ENCODE measurements at places on chromosomes 2 and 18.
A peak's percentile ranks its signal among the peaks of the same experiment; 100 is the strongest.

DNA sequence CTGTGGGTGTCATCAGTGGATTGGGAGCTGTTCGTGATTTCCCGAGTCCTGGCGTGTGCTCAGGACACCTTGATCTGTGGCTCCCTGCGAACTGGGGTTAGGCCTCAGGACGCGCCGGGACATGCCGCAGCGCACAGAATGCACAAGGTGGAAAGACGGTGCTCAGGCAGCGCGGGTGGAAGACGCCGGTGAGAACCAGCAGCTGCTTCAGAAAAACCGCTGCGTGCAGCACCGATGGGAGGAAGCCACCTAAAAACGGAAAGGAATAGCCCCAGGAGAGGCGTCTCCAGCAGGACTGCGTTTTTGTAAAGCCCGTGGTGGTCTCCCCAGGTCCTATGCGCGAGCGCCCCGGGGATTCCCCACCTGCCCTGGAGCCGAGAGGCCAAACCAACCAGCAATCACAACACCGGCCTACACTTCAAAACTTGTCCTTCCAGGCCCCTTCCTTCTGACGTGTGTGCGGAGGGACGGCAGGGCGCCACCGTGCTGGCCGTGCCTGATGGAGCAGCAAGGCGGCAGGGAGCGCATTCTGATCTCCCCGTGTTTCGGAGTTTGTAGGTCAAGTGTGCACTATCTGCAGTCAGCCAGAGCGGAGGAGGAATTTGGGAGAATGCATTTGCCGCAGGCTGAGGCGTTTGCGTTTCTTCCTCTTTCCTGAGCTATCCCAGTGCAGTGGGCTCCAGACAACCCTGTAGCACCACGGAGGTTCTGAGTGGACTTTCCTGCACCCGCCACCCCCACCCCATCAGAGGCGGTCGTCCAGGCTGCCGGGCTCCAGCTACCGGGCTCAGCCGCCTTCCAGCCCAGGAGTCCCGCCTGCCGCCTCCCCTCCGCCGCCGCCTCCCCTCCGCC lies 32.2 kb downstream of the RTP5 start:
- DNase-seq: no peak

DNA sequence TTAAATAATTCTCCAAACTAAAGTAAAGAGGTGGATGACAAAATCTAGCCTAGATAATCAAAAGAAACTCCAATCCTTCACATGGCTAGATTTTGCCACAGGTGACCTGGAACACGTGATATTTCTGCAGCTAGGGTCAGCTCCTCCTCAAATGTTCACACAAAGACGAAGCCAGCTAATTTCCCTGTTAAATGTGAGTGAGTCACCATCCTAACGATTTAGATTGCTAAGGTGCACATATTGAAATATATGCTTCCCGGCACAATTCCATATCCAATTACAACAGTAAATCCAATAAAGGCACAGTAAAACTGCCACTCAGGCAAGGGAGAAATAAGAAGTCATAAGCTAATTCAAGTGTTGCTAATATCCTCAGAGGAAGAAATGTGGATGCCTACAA lies 28.7 kb downstream of the IKZF2 start:
- no peak for DNase-seq

DNA sequence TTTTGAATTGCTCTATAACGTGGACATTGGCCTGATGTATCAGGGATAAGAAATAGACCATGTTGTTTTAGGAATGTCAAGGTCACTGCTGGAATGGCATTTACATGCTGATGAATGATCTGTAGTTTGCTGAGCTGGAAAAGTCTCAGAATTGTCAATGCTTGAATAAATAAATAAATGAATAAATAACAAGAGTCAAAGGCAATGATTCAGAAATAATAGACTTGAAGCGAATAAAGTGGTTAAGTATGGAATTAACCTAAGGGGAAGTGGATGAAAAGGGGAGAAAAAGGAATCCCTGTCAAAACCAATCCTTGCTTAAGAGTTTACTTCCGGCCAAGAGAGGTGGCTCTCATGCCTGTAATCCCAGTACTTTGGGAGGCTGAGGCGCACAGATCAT lies 1620.0 kb downstream of the SUCLG1 start:
- DNase-seq: no peak

GRCh38 chr2:85215081-85215447 lies 81.9 kb downstream of the TCF7L1 start:
- DNase-seq: no peak

GRCh38 chr2:31888550-31888949 lies 122.3 kb downstream of the MEMO1 start:
- no peak for DNase-seq

DNA sequence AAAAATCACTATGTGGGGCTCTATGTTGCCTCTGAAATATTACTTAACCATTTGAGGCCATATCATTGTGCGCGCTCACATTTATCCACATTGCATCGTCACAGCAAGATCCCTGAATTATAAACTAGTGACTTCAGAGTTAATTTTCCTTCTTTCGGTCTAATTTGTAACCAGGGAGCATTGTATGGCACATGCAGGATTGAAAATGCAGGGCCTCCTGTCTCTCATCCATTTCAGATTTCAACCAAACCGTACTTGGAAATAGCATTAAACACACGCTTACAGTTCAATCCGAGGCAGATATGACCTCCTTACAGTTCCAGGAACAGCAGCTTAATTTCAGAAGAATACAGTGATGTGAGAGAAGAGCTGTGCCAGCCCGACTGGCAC lies 532 bp downstream of the MYOM1 start:
- DNase-seq: no peak

GRCh38 chr2:105545730-105546627 lies 147.1 kb upstream of the FHL2 start:
- DNase-seq: peak; percentile 50

DNA sequence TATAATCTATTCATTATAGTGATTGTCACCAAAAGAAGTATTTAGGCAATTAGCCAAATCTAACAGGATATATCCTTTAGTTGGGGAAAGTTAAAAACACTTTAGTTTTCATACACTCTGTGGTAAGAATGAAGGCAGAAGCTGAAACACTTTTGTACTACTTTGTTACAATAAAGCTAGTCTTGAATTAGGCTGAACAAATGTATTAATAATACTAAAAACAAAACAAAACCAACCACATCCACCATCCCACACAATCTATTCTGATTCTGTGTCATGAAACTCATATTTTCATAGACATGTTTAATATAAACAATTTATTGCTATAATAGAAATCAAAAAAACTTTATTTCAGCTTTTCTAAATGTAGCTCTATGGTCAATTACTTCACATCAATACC lies 508.8 kb downstream of the ZEB2 start:
- DNase-seq: no peak

DNA sequence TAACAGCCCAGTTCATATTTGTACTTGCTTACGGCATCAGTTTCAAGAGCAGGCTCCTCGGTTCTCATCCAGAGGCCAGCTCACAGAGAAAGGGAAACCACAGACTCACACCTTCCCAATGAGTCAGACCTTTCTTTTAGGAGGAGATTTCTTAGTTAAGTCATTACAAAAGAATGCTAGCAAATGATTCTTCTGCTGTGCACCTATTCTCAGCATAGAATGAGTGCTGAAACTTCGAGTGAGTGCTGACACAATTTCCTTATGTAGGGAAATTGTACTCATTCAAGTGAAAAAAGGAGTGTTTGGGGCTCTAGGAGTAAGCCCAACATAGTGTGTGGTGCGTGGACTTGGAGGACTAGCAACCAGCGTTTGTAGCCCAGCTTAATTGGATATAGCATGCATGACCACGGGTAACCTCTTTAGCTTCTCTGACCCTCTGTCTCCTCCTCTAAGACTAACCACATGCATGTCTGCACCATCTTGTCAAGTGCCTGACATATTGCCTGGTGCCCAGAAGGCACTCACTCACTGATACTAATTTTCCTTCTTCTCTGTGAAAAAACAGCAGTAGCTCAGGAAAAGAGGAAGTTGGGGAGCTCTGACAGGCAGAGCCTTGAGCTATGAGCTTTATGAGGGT lies 87.0 kb downstream of the ALPK2 start:
- no peak for DNase-seq

DNA sequence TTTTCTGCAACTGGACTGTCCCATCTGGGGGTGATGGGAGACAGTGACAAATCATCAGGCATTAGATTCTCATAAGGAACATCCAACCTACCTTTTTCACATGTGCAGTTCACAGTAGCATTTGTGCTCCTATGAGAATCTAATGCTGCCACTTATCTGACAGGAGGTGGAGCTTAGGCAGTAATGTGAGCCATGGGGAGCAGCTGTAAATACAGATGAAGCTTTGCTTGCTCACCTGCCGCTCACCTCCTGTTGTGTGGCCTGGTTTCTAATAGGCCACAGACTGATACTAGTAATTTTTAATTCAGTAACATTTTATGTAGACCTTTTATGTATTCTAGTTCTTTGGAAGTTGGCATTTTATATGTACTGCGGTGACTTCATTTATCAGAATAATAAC lies 180.1 kb upstream of the SPOPL start:
- DNase-seq: no peak

DNA sequence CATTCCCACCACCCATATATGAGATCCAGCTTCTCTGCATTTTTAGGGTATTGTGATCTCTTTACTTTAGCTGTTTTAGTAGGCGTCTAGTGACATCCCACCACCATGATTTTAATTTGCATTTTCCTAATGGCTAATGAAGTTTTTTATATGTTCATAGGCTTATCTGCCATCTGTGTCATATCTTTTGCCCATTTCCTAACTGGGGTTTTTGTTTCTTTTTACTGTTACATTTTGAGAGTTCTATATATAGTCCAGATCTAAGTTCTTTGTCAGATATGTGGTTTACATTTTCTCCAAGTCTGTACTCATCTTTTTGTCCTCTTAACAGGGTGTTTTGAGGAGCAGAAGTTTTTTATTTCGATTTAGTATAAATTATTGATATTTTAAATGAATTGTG lies 39.6 kb downstream of the PTPN2 start:
- DNase-seq: no peak

DNA sequence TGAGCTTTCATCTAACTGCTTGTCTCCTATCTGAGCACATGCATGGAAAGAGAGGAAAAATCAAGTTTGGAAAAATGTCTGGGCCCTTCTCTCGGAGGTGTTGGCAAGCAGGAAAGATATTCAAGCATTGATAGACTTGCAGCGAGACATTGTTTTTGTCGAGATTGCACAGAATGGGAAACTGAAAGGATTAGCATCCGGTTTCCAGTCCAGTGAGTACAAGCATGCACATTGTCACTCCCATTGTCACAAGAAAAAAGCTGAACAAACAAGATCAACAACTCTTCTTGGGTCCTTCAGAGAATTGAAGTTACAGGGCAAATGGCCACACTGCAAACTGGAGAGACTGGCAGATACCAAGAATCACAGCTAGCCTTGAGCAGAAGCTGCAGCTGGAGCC lies 19.6 kb upstream of the MC5R start:
- DNase-seq: no peak
